Mucosa of descending colon (tissue), 3 donors: ENCODE measurements at places on chromosomes 16 and 17. TPM values are rescaled to one million over a fixed set of nuclear protein-coding genes. Genes with fewer than 3 reads are reported as not detected.

The WSCD1 gene
- 18.8 TPM for total RNA-seq

The TBX4 gene
- not detected for total RNA-seq

The ASPA gene
- total RNA-seq: 3.7 TPM

The MYL4 gene
- 0.49 TPM for total RNA-seq

The FBXL16 gene
- total RNA-seq: 2.2 TPM

The MYO15B gene
- 1,071 TPM for total RNA-seq

The UMOD gene
- not detected for total RNA-seq

The CHST4 gene
- not detected for total RNA-seq

The NOD2 gene
- total RNA-seq: 0.87 TPM

The CD300A gene
- 5.2 TPM for total RNA-seq

The EVI2B gene
- 9.5 TPM for total RNA-seq

The GALR2 gene
- total RNA-seq: not detected

The WNT9B gene
- not detected for total RNA-seq

The ZSCAN10 gene
- not detected for total RNA-seq

The FGF11 gene
- 1.4 TPM for total RNA-seq

The EFNB3 gene
- 0.31 TPM for total RNA-seq

The GLP2R gene
- 7.4 TPM for total RNA-seq

The METTL26 gene
- total RNA-seq: 40.3 TPM

The IRX3 gene
- total RNA-seq: 0.44 TPM

The C1QTNF8 gene
- not detected for total RNA-seq

The SMCR8 gene
- total RNA-seq: 24.1 TPM

The SALL1 gene
- total RNA-seq: 2.6 TPM

The CCL11 gene
- 22.3 TPM for total RNA-seq

The ZNF213 gene
- 18.1 TPM for total RNA-seq

The CX3CL1 gene
- 3.5 TPM for total RNA-seq

The PPP1R27 gene
- total RNA-seq: 0.84 TPM

The FOXC2 gene
- total RNA-seq: 0.67 TPM

The ADAMTS18 gene
- 0.20 TPM for total RNA-seq

The RNF112 gene
- 2.4 TPM for total RNA-seq

The LUC7L3 gene
- total RNA-seq: 114 TPM

The TLK2 gene
- total RNA-seq: 55.0 TPM

The MPV17L gene
- 9.8 TPM for total RNA-seq

The KRT25 gene
- total RNA-seq: not detected

The UTP4 gene
- total RNA-seq: 18.6 TPM
